ENCODE measurements at places on chromosomes 3 and 15.

DNA sequence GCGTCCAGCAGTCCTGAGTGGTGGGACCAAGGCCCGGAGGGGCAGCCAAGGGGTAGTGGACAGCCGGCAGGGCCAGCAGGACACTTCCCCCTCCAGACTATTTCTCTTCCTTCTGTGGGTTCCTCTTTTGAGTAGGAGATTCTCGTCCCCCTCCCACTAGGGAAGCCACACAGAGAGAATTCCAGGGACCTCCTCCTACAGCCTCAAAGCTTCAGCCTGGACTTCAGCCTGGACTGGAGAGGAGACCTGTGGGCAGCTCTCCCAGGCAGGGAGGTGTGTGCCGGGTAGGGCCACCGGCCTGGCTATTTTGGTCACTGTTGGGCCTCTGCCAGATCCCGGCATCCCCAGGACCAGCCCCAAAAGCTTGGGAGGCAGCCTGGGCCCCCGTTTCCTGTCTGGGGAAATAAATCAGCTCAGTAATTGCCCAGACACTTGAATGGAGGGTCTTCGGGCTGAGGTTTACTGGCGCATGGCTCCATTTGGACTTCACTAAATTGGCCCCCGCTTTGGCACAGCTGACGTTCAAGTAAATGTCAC lies 1.3 kb downstream of the SLC6A6 start:
- DNase-seq = no peak

DNA sequence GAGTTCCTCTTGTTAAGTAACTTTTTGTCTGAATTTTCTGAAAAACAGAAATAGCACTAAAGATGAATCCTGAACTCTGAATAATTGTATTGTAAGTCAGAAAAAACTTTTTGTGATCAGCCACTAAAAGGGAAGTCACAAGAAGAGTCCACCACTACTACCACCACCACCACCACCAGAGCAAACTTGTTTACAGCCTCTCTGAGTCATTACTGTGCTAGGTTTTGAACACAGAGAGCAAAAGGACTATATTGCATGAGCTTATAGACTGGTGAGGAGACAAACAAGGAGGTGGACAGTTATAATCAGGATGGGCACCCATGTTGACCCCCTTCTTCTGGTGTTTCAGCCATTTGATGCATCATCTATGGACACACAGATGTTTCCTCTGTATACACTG lies 141.7 kb downstream of the IL5RA start:
- DNase-seq = no peak

DNA sequence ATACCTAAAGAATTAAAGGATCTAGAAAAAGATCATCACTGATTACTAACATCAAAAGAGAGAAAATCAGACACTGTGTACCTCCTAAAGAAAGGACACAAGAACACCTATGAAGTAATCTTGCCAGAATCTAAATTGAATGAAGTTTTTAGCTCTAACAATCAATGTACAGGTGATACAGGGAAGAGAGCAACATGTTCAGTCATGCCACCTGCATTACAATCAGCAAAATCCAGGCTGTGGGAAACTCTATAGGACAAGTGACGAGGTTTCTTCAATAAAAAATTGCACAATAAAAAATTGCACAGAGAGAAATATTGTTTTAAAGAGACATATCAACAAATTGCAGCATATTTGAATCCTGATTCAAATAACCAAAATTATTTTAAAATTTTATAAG lies 93.3 kb downstream of the SEMA5B start:
- DNase-seq = no peak

GRCh38 chr3:54706738-54707137 lies 221.1 kb downstream of the LRTM1 start:
- no peak for DNase-seq

DNA sequence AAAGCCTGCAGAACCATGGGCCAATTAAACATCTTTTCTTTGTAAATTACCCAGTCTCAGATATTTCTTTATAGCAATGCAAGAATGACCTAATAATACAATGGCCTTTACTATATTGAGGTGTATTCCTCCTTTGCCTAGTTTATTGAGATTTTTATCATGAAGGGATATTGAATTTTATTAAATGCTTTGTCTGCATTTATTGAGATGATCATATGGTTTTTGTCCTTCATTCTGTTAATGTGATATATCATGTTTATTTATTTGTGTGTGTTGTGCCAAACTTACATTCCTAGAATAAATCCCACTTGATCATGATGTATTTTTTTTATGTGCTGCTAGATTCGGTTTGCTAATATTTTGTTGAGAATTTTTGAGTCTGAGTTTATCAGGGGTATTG lies 36.2 kb downstream of the TOPAZ1 start:
- no peak for DNase-seq

- DNase-seq = no peak
Measured at GRCh38 chr15:41870689-41871081, 23.2 kb downstream of the SPTBN5 start.

- no peak for DNase-seq
Measured at GRCh38 chr15:55782901-55783300, 39.9 kb upstream of the PRTG start.

DNA sequence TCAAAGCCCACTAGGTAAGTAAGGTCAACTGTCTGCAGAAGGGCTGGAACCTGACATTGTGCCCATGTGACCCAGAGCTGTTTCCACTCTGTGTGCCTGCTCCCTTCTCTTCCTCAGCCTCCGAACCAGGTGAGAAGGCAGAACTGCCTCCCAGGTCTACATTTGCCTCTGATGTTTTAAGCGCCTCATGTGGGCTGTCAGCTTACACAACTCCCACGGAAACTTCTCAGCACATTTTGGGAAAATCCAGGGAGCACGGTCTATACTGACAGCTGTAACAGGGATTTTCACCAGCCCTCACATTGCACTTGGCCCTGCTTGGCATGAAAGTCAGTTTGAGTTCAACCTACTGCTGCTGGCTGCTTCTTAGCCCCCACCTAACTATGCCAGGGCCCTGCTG lies 46.9 kb upstream of the SLC24A5 start:
- no peak for DNase-seq

GRCh38 chr3:49257187-49257586 lies 19.8 kb downstream of the C3orf62 start:
- no peak for DNase-seq

All from NCI-H187 treated with DMSO at 0.1 percent for 48 hours (cell line).